ENCODE measurements at places on chromosomes 5 and 9.

DNA sequence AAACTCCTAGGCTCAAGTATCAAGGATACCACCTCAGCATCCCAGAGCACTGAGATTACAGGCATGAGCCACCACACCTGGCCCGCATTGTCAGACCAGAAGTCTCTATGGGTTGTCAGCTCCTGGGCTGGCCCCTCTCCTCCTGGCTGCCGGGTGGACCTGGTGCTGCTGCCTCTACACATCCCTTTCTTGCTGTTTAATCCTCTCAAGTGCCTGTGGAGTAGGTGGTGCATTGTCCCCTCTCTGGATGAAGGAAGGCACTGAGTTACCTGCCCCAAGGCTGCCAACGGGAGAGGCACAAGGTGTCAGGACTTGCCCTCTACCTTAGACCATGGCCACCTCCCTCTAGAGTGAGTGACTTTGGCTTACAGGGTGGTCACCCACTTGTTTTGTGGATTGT is 37.4 kb downstream of the PHF2 start:
- DNase-seq: no peak

DNA sequence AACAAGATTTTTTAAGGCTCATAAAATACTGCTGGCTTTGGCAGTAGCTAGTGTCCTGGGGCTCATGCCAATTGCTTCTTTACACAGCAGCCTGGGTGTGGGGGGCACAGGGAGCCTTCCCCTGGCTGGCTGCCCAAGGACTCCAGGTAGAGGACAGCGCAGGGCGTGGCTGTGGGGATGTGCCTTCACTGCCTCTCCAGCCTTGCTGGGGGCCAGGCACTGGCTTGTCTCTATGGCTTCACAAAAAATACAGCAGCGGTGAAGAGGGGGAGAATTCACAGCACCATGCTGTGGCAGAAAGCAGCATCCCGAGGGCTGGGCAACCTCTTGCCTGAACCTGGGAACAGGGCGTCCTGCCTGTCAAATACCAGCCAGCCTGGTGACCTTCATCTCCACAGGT is 57.4 kb downstream of the DAP start:
- DNase-seq: no peak

DNA sequence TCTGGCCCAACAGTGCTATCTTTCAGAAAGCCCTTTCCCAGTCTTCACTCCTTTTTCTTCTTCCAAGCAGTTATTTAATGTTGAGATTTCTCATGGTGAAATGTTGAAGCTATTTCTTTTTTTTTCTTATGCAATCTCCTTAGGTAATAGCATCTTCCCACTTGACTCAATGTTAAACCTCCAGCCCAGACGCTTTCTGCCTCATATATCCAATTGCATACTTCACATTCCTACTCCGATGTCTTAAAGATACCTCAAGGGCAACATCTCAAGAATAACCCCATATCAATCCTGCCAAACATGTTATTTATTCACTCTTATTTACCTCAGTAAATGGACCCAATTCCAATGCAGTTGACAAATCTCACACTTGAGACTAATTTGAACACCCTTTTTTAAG is 187.3 kb downstream of the CDH12 start:
- DNase-seq: no peak

DNA sequence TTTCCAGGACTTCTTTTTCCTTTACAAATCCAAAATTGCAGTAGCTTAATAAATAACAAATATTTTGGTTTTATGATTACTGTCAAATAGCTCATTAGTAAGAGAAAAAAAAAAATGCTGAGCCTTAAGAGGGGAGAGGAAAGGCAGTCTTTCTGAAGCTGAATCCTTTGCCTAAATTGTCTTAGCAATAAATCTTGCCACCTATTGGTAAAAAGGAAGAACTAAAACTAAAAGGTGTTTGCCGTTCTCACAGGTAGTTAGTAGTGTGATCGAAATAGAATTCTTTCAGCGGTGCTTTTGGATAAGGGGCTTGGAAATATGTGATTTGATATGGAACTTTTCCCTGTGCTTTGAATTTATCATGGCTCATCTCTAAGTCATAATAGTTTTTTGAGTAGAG is 31.2 kb downstream of the PIK3R1 start:
- DNase-seq: no peak

DNA sequence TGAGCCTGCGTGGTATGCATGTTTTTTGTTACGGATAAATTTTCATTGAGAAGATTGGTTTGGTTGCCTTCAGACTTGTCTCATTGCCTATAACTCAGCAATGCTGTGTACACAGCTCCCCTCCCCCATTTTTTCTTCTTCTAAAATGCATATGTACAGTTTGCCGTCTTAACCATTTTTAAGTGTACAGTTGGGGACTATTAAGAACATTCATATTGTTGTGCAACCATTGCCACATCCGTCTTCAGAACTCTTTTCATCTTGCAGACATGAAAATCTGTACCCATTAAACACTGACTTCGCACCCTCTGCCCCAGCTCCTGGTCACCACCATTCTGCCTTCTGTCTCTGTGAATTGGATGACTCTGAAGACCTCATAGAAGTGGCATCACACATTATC is 6.2 kb downstream of the EXOC3 start:
- no peak for DNase-seq

DNA sequence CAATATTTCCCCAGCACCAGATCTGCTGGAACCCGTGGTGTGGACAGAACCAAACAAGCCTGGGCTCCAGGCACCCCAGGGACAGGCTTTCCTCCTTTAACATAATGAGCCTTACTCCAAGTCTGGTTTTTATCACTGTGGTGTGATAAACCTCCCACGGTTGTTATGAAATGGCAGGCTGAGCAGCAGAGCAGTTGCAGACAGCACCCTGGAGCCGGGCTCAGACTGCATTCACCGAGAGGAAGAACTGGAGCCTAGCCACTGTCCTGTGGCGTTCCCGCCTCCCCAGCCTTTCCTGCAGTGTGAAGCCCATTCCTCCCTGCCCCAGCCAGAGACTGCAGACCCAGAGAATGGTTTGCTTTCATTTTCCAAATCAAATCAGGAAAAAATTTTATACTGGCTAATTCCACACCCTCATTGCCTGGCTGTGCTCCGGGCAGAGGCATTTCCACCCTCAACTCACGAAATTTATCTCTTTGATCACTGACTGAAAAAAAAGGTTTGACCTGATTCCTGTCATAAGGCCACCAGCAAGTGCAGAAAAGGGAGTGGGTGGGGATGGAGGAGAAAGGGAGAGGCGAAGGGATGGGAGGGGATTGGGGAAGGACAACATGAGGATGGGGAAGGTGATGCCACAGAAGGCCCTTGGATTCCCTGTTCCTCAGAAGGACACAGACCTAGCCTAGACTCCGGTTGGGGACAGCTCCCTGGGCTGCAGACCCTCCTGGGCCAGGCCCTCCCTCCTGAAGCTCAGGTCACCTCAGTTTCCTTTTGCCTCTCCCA is 18.9 kb downstream of the IPPK start:
- no peak for DNase-seq

DNA sequence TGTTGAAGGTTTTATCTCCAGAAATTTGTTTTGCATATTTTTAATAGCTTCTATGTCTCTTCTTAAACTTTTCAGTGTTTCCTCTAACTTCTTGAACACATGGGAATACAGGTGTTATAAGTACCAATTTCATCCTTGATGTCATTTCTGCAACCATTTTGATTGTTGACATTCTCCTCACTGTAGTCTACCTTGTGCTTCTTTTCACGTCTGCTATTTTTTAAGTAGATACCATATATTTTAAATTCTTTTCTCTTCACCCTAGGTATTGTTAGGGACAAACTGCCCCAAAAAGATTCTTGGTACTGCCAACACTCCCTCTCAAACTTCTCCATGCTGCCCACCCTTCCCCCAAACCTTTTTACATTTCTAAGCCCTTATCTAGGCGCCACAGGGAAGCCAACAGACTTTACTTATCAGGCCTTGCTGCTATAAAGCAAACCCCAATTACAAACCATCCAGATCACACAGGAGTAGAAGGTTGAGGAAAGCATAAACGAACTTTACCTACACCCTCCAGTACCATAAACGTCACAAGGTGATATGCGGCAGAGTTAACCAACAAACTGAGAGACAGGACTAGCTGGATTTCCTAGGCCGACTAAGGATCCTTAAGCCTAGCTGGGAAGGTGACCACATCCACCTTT is 1165.3 kb downstream of the TAF11L14 start:
- DNase-seq: no peak

DNA sequence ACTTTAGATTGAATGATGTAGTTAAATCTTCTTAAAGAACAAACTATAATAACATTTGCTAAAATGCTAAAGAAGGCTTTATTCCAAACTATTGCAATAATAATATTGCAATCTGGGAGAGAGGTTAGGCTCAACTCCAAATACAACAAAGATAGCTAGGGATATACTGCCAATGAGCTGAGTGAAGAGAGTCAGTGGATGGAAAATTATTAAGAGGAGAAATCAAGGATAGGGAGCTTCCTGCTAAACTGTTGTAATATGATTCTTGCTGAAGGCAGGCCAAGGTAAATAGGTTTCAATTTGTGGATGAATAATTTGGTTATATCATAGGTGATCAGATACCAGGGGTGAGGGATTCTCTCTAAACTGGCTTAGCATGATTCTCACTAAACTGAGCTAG is 1651.5 kb downstream of the EFNA5 start:
- no peak for DNase-seq

DNA sequence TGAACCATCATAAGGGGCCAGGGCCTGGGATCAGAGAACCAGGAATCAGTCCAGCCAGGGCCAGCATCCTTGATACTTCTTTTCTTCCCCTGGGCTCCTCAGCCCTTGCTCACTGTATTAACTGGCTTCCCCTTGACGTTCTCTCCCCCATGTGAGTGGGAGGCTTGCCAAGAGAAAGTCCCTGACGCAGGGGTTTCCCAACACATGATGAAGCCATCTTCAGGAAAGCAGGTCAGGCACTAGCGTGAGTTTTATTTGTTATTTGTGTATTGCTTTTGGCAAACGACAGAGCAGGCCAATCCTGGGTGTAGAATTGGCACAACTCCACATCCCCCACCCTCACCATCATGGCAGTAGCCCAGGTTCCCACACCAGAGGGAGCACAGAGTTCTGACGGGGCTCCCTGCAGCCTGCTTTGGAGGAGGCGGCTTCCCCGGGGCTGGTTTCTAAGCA is 165.5 kb upstream of the NFIL3 start:
- no peak for DNase-seq

- DNase-seq: no peak
Observed at GRCh38 chr5:15594977-15595568, 95.1 kb downstream of the FBXL7 start.

DNA sequence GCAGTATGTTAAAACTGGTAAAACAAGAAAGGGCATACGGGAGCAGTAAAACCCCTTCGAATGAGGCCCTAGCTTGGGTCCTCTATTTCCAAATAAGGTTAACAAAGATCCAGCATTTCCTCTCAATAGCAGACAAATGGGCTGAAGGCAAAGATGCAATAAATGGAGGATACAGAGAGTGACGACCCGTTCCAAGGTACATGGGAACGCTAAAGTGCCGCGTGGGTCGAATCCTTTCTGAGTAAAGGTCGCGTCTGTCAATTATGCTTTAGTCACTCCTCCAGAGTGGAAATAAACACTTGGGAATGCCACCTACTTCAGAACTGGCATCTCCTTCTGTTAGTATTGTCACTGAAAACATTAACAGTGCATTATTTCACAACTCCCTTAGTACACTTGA is 24.7 kb downstream of the ARL15 start:
- DNase-seq: no peak

DNA sequence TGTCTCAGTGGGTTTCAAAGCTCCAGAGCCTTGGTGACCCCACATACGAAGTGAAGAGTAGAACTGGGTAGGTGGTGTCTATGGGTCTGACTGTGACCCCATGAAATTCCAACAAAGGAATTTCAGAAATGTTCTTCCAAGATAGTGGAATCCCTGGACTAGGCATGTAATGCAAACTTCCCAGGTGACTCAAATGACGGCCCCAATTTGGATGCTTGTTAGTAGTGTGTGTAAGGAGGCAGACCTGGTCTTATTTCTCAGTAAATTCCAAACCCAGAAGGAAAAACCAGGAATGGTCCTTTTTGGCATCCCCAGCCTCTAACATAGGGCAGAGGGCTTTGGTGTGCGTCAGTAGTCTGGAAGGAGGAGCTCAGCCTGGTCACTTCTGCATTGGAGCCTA is 43.6 kb upstream of the ABCA1 start:
- DNase-seq: no peak

- DNase-seq: no peak
Observed at GRCh38 chr5:54753034-54753433, 232.4 kb downstream of the ESM1 start.

DNA sequence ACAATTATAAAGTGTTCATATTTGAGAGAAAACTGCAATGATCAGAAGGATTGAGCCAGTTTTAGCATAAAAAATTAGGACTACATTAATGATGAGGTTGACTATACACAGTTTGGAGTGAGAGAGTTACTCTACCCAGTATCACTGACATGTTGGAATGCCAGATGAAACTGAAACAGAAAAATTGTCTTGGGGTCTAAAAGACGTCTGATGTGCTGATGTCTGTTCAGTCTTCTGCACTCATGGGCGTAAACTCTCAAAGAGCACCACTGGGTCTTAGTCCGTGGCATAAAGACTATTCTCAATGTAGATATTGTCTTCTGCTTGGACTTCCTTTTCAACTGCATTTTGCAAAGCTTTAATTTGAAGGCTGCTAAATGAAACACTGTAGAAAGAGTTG is 29.5 kb downstream of the HAVCR1 start:
- no peak for DNase-seq

DNA sequence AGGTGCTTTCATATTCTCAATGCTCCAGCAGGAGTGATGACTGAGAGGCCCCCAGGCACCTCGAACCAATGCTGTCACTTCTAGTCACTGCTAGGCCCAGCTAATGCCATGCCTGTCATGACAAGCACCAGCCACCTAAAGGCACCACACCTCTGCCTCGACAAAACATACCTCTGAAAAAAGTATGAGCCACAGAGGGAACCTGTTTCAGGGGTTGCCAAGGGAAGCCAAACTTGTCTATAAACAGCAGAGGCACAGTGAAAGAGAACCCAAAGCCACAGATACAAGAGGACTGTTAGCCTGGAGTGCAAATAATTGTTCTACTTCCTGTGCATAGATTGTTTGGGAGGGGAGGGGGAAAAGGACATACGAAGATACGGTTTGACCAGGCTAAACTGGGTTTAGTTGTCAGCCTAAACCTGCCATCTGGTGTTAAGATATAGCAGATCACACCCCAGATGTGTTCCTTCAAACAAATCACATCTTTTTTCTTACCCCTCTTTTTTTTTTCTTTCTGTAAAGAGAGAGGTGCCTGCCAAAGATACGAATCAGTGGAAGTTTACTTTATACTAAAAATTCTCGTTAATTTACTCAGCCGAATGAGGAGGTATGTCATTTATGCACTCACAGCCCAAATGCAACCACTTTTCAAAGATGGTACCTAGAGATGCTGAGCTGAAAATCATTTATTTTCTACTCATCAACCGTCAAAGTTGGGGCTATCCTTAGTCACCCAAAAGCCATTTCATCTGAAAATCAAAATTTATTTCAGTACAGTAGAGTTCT is 45.7 kb downstream of the BNC2 start:
- no peak for DNase-seq

DNA sequence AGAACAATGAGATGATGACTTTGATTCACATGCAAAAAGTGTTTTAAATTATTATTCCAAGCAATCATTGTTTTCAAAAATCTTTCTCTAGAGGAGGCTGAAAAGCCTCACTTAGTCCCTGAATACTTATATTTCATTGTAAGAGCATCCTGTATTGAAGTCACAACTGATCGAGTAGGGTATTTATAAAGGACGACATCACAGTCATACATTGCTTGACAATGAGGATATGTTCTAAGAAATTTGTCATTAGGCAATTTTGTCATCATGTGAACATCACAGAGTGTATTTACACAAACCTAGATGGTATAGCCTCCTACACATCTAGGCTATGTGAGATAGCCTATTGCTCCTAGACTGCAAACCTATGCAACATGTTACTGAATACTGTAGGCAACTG is 510.4 kb upstream of the RGMB start:
- no peak for DNase-seq

All from activated naive CD4-positive, alpha-beta T cell treated with anti-CD3 and anti-CD28 coated beads, Interleukin-2, amount 50 U/mL, for 16 hours (primary cell).